ENCODE measurements at places on chromosomes 12 and 14.

DNA sequence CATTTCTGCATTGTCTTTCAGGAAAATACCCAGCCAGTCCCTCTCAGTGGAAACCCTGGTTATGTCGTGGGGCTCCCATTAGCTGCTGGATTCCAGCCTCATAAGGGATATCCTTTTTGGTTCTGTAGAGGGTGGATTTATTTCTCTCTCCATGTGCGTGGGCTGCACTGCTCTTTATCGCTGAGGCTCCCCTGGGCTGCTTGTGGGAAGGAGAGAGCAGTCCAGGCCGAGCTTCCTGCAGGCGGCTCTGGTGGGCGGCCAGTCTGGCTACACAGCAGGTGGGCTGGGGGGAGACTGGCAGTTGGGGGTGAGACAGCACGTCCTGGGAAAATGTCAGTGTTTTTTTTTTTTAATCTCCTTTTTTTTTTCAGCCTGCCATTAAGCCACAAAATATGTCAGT, 27.6 kb downstream of the TCTN1 start:
- DNase-seq, result no peak

- no peak for DNase-seq
Measured at GRCh38 chr12:65318186-65318685, 39.8 kb downstream of the MSRB3 start.

DNA sequence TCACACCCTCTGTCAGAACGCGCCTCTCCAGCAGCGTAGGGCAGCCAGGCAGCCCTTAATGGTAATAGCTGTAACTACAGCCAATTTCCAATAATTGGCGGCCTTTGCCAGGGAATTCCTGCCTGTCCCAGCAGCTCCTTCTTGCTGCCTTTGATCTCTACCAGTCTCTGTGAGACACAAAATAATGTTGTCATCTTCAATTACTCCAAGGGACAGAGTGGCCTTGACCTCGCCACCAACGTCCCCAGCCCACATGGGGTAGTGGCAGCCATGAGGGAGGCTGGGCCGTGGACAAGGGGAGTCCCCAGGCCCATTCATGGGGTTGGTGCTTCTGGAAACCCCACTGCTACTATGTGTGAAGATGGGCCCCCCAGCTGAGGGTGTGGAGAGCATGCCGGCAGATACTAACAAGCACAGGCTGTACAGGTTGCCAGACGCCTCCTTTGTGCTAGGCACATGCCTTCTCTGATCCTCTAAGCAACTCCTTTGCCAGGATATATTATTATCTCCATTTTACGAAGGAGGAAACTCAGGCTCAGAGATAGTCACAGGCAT, 17.4 kb upstream of the CLMN start:
- DNase-seq, result no peak

DNA sequence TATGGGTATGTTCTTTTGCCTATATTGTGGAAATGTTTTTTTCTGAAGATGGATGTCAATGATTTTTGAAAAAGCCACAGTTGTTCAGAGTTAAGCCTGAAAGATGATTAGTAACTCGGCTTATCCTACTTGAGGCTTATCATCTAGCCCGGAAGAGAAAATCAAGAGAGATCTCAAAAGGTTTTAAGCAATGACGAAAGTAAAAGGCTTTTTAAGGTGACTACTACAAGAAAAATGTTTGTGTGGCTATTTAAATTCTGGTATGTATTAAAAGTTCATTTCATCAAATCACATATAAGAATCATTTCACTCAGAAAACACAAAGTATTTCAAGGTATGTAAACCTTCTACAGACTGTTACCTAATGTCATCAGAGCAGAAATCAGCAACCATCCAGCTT, 40.2 kb downstream of the HEATR5A start:
- DNase-seq, result no peak

DNA sequence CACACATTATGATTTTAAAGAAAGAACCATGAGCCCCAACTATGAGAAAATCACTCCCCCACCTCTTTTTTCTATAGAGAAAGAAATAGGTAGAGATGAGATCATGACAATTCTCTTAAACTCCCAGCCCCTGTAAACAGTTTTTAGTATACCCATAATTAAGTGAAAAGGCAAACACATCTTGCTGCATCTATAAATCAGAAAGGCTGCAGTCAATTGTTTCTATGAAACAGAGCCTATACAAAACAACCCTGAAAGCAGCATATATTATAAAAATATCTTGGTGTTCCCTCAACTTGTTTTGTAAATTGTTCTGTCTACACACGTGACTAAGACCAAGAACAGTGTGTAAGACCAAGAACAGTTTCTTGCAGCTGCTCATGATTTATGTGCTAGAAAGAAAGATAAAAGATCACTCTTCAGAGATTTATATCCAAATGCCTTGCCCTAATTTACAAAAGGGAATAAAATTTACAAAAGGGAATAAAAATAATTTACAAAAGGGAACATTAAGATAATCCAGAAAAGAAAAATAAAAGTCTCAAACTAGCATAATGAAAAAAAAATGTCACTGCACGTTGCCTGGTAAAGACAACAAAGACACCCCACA, 4.8 kb downstream of the KITLG start:
- DNase-seq, result no peak

DNA sequence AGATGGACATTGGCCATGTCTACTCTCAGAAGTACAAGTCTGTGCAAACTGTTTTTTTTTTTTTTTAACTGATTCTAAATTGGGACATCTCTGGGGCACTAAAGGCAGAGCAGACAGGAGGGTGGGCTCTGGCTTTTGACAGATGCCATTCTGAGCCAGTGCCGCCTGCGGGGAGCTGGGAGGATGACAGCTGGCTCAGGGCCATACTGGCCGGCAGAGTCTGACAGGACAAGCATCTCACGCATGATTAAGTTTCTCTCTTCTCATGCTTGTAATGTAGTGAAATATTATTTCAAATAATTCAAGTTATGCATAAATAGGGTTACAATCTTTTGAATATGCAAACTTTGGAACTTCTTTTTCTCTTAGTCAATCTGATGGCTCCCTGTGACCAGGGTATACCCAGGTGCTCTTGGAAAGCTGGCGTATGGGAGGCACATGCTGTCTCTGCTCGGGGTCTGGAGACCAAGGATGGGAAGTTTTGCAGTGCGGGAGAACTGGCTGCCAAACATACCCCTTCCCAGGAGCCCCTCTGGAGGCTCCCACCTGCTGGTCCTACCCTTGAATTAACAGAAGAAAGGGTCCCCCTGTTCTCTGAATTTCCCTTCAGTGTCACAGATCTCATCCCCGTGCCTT, 7.6 kb downstream of the CDCA4 start:
- DNase-seq, result no peak
